ENCODE measurements at places on chromosomes 1 and 21. TPM values are rescaled to one million over a fixed set of nuclear protein-coding genes. Genes with fewer than 3 reads are reported as not detected.

DNA sequence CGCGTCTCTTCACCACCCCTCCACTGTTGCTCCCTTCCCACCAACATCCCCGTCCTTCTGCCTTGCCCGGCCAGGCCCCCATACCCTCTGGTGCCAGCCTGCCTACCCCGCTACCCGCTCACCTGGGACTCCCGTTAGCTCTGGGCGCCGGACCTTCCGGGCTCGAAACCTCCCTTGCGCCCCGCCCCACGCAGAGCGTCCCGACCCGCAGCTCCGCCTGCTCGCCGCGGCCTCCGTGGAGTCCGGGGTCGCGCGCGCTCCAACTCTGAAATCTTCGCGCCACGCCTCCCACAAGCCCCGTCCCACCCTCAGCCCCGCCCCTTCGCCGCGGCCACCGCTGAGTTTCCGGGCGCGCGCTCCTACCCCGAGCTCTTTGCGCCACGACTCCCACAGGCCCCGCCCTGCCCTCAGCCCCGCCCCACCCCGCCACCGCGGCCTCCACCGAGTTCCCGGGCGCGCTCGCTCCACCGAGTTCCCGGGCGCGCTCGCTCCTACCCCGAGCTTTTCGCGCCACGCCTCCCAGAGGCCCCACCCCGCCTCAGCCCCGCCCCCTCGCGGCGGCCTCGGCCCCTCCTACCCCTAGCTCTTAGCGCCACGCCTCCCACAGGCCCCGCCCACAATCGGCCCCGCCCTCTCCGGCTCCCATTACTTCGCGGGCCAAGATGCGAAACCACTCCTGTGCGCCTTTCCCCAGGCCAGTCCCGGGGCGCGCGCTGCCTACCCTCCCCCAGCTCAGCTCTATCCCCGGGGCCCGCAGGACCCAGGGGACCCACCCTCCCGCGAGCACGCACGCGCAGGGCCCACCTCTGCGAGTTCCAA, at the start of gene IFT25:
Gene IFT25 (minus strand): TSS at position 267 of the 819 bp plus-strand sequence. CDS start 5,617 bp downstream, outside the sequence.
- peak; percentile 97 for DNase-seq

- DNase-seq = no peak
Observed at GRCh38 chr1:206944703-206945102, 1.6 kb downstream of the PIGR start.

DNA sequence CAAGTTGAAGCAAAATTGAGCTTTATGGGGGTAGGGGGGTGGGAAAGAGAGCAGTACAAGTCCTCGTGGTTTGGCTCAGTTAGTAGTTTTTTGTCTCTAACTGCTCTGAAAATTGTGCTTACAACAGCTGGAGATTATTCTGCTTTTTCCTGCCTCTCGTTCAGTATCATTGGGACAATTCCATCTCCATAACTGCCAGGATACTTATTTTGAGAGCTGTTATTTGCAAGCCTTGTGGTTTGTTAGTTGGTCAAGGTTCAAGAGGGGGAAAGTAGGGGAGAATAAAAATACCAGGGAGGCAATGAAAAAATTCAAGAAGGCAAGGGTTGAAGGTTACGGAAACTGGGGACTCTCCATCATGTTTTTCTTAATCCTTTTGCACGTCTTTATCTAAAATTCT, 811.8 kb upstream of the ADGRL2 start:
- DNase-seq = no peak

DNA sequence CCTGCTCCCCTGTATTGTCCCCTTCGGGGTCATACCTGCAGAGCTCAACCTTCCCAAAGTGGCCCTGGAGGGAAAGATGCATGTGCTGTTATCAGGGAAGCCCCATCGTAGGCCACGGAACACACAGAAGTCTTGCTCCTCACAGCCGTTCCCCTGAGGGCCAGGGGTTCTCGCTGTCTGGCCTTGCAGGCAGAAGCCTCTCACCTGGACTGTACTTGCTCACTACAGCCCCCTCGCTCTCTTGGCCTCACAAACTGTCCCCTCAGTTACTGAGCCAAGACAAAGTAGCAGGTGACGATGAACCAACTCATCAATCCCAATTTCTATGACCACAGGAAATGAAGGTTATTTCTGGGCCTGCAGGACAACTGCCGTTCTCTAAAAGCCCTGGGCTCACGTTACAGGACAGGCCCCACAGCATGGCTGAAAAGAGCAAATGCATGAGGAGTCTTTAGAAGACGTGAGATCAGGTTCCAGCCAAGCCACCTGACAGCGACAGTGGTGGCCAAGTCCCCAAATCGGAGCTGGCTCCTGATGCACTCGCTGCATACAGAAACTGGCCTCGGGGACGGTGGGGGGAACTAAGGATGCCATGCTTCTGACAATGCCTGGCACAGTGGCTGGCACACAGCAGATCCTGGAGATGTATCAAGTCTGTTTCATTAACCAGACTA, 95.0 kb downstream of the RAVER2 start:
- no peak for DNase-seq

- no peak for DNase-seq
Observed at GRCh38 chr1:23408797-23409290, 15.7 kb downstream of the TCEA3 start.

- DNase-seq = no peak
Observed at GRCh38 chr1:206982216-206982615, 12.0 kb upstream of the FCAMR start.

GRCh38 chr1:4792565-4792964, 138.2 kb downstream of the AJAP1 start:
- DNase-seq = no peak

The DCDC2B gene
- polyA plus RNA-seq = 1.6 TPM

- no peak for DNase-seq
Observed at GRCh38 chr21:25214676-25215075, 392.6 kb downstream of the MRPL39 start.

DNA sequence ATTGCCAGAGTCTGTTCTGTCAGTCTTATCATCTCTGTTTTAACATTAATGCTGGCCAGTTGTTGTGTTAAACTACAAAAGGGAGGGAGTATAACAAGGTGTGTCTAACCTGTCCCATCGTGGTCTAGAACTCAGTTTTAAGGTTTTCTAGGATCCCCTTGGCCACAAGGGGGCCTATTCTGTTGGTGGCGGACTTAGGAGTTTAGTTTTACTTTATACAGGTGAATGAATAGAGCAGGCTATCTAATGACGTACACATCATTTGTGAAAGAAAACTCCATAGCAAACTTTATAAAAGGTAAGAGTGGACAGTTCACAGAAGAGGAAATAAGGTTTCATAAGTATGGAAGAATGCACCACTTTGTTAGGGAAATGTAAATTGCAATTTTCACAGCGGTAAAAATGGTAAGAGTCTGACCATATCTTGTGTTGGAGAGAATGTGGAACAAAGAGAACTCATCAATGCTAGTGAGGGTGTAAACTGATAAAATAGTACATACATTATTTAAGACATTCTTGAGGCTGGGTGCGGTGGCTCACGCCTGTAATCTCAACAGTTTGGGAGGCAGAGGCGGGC, 2.5 kb upstream of the ATF6 start:
- DNase-seq = no peak

DNA sequence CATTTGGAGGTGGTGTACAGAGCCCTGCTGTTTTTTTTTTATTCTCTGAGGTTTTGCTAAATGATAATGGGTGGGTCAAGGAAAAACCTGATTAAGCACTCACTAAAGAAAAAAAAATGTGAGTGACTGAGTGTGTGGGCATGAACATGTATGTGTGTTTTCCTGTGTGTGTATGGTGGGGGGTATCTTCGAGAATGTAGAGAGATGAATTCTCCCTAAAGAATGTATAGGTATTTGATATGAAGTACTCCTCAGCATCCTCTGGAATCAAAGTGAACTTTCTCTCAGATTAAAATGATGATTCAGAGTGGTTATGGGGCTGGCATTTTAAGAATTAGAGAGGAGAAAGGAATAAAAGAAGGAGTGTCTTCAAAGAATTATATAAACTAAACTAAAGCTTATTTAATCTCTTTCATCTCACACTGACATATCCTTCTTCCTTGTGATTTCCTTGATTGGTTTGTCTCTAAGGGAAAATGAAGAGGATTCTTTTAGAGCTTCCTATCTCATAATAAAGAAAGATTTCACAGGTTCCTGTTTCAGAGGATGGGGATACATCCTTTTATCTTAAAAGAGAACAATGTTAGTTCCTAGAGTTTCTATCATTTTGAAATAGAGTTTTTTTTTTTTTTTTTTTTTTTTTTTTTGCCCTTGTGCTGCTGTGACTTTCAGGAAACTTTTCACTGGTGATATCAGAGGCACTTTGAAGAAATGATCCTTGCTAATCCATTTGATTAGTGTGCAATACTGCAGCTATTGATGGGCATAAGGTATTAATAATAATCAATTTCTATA, 23.9 kb downstream of the S1PR1 start:
- no peak for DNase-seq

GRCh38 chr1:30697571-30698376, 25.6 kb downstream of the MATN1 start:
- no peak for DNase-seq

- DNase-seq = no peak
Observed at GRCh38 chr1:178648151-178648550, 76.9 kb upstream of the RALGPS2 start.

DNA sequence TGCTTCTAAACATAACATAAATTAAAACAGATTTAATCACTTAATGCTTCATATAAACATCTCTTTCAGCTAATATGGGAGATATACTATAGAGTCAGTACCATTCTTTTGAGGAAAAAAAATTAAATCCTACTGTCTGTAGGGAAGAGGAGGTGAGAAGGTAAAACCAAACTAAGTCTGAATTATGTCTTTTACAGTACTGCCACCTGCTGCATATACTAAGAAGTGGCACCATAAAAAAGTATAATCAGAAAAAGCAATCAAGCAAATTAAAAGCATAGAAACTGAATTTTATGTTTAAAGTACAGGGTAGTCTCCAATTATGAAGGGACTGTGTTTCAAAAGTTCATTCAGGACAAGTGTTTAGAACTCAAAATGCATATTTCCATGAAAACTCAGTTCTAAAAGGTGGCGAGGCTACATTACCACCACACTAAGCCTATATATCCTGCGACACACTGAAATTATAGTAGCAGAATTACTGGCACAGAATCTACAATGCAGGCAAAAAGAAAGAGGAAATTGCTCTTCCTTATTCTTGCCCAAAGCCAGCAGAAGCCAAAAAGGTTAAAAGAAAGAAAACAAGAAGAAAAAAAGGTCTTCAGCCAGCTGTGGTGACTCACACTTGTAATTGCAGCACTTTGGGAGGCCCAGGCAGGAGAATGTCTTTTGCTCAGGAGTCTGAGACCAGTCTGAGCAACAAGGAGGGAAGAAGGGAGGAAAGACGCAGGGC, 9.0 kb downstream of the NSL1 start:
- DNase-seq = peak; percentile 2

- no peak for DNase-seq
Observed at GRCh38 chr1:27548858-27549719, 54.9 kb downstream of the AHDC1 start.
